ENCODE measurements at places on chromosomes 4 and X.

GRCh38 chrX:134528960-134529359 is 69.0 kb downstream of the HPRT1 start:
- DNase-seq = no peak

GRCh38 chrX:47093248-47093647 is 15.0 kb downstream of the RGN start:
- DNase-seq = peak; percentile 20

- no peak for DNase-seq
Observed at GRCh38 chr4:179692222-179692621, 2250.0 kb upstream of the AGA start.

GRCh38 chr4:147843162-147843561 is 111.3 kb downstream of the ARHGAP10 start:
- DNase-seq = no peak

- no peak for DNase-seq
Observed at GRCh38 chr4:163107754-163108153, 58.9 kb downstream of the NAF1 start.

DNA sequence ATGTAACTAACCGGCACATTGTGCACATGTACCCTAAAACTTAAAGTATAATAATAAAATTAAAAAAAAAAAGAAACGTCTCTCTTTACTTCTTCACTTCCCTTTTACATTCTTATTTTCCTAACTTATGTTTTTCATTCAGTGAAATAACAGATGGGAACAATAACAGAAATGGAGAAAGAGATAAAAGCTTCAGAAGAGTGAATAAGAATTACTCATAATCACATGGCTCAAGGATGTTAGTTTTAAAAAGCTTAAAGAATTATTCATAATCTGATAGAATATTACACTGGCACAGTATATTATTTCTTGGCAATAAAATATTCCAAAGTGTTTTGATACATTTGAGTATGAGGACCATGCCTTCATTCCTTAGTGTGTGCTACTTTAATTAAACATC is 175.6 kb downstream of the COL25A1 start:
- DNase-seq = no peak

GRCh38 chr4:98663226-98664006 is 5.0 kb upstream of the TSPAN5 start:
- no peak for DNase-seq

GRCh38 chr4:7148337-7148736 is 44.0 kb upstream of the SORCS2 start:
- DNase-seq = no peak

DNA sequence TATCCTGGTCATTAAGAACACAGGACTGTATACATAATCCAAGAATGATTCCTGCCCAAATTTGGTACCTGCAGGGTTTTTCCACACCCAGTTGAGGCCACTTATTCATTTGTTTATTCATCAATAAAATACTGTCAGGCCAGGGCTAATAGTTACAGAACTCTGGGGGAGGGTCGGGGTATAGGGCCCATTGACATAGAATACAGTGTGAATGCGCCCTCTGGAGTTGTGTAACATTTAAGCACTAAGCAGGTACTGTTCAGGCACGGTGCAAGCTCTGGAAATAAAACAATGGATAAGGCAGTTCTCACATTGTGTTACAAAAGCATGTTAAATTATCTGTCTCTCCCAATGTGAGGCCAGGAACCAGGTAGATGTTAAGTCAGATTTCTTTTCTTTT is 30.8 kb upstream of the LRBA start:
- DNase-seq = no peak

GRCh38 chr4:169215656-169216055 is 55.1 kb downstream of the SH3RF1 start:
- DNase-seq = no peak

GRCh38 chrX:68083510-68083909 is 349.8 kb downstream of the OPHN1 start:
- DNase-seq = no peak

DNA sequence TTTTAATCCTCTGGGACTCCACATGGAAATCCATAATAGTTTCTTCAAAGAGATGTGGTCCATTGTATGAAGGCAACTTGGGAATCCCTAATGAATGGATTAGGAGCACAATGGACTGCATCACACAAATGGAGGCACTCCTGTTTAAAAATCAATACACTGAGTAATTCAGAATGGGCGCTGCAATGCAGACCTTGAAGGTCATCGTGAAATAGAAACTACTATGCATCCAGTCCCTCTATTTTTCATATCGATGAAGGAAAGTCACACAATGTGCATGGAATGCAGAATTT is 98.8 kb upstream of the EGFL6 start:
- no peak for DNase-seq

- no peak for DNase-seq
Observed at GRCh38 chrX:22650691-22651090, 349.1 kb upstream of the DDX53 start.

GRCh38 chrX:88560673-88561330 is 186.2 kb upstream of the CPXCR1 start:
- no peak for DNase-seq

GRCh38 chrX:74931214-74931613 is 6.0 kb upstream of the NEXMIF start:
- no peak for DNase-seq

Data from AG20443 (cell line).